Keratinocyte (primary cell): ENCODE measurements at places on chromosomes 3 and 15. TPM values are rescaled to one million over a fixed set of nuclear protein-coding genes. Genes with fewer than 3 reads are reported as not detected.

- H3K36me3 ChIP-seq: peaks cover 6% of the 10 kb centered on the region
- no peaks in the 10 kb centered on the region for H3K27me3 ChIP-seq
- H3K4me1 ChIP-seq: peaks cover 18% of the 10 kb centered on the region
- no peak overlapping the region for H3K27ac ChIP-seq
Observed at GRCh38 chr3:126002189-126002588, 33.2 kb downstream of the ROPN1B start.

DNA sequence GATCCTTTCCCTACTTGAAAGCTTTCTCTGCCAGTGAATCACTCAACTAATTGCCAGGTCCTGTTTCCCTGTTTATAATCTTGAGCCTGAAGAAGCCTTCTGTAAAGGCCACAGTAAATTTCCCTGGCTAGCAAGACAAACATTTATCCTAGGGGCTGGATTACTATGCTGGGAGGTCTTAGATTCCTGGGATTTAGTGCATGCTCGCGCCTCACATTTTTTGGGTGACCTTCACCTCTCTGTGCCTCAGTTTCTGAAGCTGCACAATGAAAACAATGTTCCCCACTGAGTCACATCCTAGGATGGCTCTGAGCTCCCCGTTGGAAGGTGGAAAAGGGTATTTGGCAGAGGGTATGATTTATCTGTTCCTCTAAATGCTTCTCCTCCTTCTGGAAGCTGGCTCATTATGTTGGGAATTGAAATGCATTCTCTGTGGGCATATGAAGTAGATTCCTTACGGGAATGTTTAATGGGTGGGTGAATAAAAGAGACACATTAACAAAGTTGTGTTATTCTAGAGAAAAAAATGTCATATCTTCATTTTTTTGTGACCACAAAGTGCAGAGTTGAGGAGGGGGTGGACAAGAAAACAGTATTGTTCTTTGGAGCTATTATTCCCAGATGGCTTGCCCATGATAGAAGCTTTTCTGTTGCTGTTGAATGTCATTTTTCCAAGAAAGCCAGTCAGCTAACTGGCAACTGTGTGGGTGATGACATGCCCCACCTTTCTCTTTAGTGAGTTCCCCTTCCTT, 32.4 kb downstream of the LSM3 start:
- no peak overlapping the region for H3K27ac ChIP-seq
- DNase-seq: no peak
- H3K36me3 ChIP-seq: no peaks in the 10 kb centered on the region
- no peaks in the 10 kb centered on the region for H3K4me1 ChIP-seq
- no peaks in the 10 kb centered on the region for H3K27me3 ChIP-seq
- no peak overlapping the region for H3K4me3 ChIP-seq

Gene SMCO1
- polyA plus RNA-seq: not detected in 3 replicates

DNA sequence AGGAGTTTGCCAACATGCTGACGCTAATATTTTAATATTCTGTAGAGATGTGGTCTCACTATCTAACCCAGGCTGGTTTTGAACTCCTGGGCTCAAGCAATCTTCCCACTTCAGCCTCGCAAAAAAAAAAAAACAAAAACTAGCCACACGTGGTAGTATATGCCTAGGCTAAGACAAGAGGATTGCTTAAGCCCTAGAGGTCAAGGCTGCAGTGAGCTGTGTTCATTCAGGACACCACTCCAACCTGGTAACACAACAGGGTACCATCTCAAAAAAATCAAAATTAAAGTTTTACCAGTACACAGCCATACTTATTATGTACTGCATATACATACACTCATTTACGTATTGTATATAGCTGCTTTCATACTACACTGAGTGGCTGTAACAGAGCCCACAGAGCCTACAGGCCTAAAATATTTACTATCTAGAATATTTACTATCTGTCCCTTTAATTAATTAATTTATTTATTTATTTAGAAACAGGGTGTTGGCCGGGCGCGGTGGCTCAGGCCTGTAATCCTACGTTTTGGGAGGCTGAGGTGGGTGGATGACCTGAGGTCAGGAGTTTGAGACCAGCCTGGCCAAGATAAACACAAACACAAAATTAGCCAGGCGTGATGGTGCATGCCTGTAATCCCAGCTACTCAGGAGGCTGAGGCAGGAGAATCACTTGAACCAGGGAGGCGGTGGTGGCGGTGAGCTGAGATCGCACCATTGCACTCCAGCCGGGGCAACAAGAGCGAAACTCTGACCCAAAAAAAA, 23.2 kb downstream of the SMARCC1 start:
- H3K27ac ChIP-seq: no peak overlapping the region
- no peak overlapping the region for H3K4me3 ChIP-seq
- H3K27me3 ChIP-seq: no peaks in the 10 kb centered on the region
- DNase-seq: no peak

DNA sequence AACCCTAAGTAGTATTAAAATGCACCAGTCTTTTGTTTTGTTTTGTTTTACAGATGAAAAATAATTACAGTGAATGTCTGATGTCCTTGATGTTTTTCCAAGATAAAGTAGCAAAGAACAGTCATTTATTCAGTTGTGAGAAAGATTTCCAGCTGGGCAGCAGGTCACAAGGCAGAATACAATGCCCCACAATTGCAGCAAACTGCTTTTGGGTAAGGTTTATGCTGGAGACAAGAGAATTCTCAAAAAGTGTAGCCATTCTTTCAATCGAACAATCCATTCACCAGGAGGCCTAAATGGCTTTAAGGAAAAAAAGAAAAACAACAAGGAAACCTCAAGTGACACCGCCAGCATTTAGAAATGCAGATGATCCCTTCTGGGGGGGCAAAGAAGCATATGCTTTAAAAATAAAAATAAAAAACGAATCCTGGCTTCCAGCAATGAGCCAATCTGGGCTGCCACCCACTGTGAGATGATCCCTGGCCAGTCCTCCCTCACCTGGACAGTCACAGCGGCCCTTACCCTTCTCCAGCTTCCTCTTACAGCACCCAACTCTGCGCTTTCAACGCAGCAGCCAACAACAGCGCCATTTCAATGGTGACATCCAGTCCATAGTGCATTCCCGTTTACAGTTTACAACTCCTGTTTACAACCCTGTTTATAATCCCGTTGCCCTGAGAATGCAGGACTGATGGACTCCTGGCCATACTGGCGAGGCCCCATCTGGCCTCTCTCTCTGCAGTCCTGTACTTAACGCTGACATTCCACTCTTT, 25.7 kb upstream of the WNT5A start:
- H3K4me3 ChIP-seq: no peak overlapping the region
- peaks cover 14% of the 10 kb centered on the region for H3K4me1 ChIP-seq
- H3K27ac ChIP-seq: no peak overlapping the region
- H3K27me3 ChIP-seq: no peaks in the 10 kb centered on the region
- no peaks in the 10 kb centered on the region for H3K36me3 ChIP-seq
- DNase-seq: no peak

DNA sequence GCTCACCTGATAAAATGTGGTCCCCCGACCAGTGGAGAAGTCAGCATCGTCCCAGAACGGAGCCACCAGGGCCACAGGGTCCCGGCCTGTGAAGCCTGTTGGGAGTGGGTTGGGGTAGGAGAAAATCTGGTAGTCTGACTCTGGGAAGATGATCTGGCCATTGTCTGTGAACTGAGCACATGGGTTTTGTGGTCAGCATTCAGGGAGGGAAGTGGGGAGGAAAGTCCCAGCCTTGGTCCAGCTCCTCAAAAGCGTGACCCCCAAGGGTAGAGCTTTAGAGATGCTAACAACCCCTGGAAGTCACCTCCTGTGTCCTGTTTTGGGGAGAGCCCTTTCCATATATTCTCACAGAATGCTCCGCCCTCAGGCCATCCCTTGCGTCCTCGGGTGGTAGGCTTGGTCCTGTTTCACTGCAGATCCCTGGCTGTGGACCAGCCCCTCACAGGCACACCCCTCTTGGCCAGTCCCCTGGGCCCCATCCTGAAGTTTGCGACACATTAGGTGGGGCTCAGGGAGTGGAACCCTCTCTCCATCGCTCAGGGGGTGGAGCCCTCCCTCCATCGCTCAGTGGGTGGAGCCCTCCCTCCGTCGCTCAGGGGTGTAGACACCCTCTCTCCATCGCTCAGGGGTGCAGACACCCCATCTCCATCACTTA, 40.0 kb downstream of the MUC4 start:
- no peaks in the 10 kb centered on the region for H3K4me1 ChIP-seq
- H3K36me3 ChIP-seq: no peaks in the 10 kb centered on the region
- DNase-seq: no peak
- H3K27ac ChIP-seq: no peak overlapping the region
- no peaks in the 10 kb centered on the region for H3K27me3 ChIP-seq
- no peak overlapping the region for H3K4me3 ChIP-seq

Gene MST1R
- 106 to 161 TPM (median 110 TPM) in 3 replicates for polyA plus RNA-seq

GRCh38 chr3:128501431-128501830, 8.4 kb upstream of the GATA2 start:
- H3K27ac ChIP-seq: no peak overlapping the region
- DNase-seq: no peak
- no peaks in the 10 kb centered on the region for H3K4me1 ChIP-seq
- H3K27me3 ChIP-seq: peaks cover 35% of the 10 kb centered on the region
- H3K36me3 ChIP-seq: no peaks in the 10 kb centered on the region

Gene MB21D2
- 5.5 to 9.0 TPM (median 8.8 TPM) in 3 replicates for polyA plus RNA-seq

DNA sequence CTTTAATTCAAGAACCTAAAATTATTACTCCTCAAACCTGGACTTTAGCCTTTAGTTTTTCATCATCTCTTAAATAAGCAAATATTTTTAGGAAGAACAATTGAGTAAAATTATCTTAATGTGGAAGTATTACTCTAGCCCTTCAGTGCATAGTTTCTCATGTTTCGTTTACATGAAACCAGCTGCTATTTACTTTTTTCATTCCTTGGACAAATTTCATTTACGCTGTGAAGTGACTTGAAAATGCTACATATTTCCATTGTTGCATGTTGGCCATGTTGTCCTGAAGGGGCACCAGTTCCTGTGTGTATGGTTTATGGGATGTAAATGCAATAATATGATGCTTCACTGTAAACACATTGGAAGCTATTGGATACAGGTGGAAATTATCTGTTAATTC, 49.9 kb downstream of the SLC25A26 start:
- no peaks in the 10 kb centered on the region for H3K27me3 ChIP-seq
- H3K36me3 ChIP-seq: no peaks in the 10 kb centered on the region
- no peak overlapping the region for H3K4me3 ChIP-seq
- H3K27ac ChIP-seq: no peak overlapping the region
- H3K4me1 ChIP-seq: no peaks in the 10 kb centered on the region
- DNase-seq: no peak

Gene ISLR2
- polyA plus RNA-seq: not detected in 3 replicates

Gene CORO2B
- polyA plus RNA-seq: 0.13 to 0.32 TPM (median 0.18 TPM) in 3 replicates

DNA sequence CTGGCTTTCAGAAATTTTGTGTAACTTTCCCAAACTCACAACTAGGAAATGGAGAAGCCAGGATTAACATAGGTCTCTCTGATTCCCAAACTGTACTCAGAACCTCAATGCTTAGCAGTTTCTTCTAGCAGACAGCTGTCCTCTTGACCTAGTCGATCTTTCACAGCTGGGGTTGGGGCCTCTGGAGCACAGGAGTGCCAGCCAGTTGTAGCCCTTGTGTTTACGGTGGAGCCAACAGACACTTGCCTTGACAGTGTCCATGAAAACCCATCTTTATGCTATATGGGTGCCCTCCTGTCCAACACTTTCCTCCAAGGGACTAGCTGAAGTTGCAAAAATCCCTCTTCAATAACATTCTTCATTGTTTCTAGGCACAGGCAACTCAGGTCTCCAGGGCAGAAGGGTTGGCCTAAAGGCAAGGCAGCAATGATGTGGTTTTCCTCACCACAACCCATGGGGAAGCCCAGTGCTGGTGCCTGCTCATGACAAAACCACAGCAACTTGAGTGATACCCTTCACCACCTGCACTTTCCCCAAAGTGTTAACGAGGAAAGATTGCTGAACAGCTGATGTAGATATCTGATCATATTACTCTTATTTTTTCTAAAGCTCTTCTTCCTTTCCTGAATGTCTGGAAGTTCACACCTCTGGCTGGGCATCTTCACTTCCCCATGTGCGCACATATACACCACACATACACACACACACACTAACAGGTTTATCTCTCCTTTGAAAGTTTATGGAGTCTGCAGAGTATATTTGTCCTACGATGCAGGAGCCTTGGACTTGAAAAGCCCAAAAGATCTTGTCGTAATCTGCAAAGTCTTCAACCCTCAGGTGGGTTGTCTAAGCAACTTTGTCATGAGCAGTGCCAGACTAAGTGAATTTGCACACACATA, 11.0 kb upstream of the KNG1 start:
- no peak overlapping the region for H3K4me3 ChIP-seq
- no peaks in the 10 kb centered on the region for H3K27me3 ChIP-seq
- H3K36me3 ChIP-seq: no peaks in the 10 kb centered on the region
- no peak for DNase-seq
- no peak overlapping the region for H3K27ac ChIP-seq

Gene HES1
- 17.6 to 138 TPM (median 88.4 TPM) in 3 replicates for polyA plus RNA-seq

DNA sequence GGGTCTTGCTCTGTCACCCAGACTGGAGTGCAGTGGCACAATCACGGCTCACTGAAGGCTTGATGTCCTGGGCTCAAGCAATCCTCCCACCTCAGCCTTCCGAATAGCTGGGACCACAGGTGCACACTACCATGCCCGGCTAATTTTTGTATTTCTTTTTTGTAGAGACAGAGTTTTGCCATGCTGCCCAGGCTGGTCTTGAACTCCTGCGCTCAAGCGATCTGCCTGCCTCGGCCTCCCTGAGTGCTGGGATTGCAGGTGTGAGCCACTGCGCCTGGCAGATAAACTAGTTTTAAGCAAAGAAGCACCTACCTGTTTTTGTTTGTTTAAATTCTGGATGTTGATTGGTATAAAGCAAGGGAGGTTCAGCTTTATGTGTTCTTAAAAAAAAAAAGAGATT, 170.6 kb upstream of the GOLIM4 start:
- no peak overlapping the region for H3K4me3 ChIP-seq
- H3K36me3 ChIP-seq: no peaks in the 10 kb centered on the region
- DNase-seq: no peak
- no peaks in the 10 kb centered on the region for H3K4me1 ChIP-seq
- H3K27me3 ChIP-seq: no peaks in the 10 kb centered on the region

- no peak for DNase-seq
- H3K36me3 ChIP-seq: peaks cover 9% of the 10 kb centered on the region
- H3K4me1 ChIP-seq: peaks cover 43% of the 10 kb centered on the region
- no peaks in the 10 kb centered on the region for H3K27me3 ChIP-seq
- no peak overlapping the region for H3K27ac ChIP-seq
Observed at GRCh38 chr15:31342781-31343626, 16.4 kb downstream of the KLF13 start.

- H3K36me3 ChIP-seq: no peaks in the 10 kb centered on the region
- no peaks in the 10 kb centered on the region for H3K27me3 ChIP-seq
- DNase-seq: no peak
- peaks cover 11% of the 10 kb centered on the region for H3K4me1 ChIP-seq
- no peak overlapping the region for H3K27ac ChIP-seq
- no peak overlapping the region for H3K4me3 ChIP-seq
Observed at GRCh38 chr3:78940128-78940527, 827.7 kb downstream of the ROBO1 start.

GRCh38 chr3:107450254-107450893, 72.4 kb upstream of the BBX start:
- no peak for DNase-seq
- H3K27me3 ChIP-seq: no peaks in the 10 kb centered on the region
- no peak overlapping the region for H3K27ac ChIP-seq
- no peak overlapping the region for H3K4me3 ChIP-seq
- H3K4me1 ChIP-seq: no peaks in the 10 kb centered on the region
- H3K36me3 ChIP-seq: no peaks in the 10 kb centered on the region
